T-helper 2 cell treated with Interferon-gamma antibody and Interleukin-4, amounts not matched to agents 100 ng/mL and 5 ng/mL, for 36 hours (primary cell): ENCODE measurements at places on chromosomes 5 and 9. TPM values are rescaled to one million over a fixed set of nuclear protein-coding genes. Genes with fewer than 3 reads are reported as not detected.

The P4HA2 gene
- 14.6 and 16.8 TPM in 2 replicates for total RNA-seq

The FAM13B gene
- 37.5 and 38.5 TPM in 2 replicates for total RNA-seq

The EGFLAM gene
- total RNA-seq = not detected in 2 replicates

The NACC2 gene
- 3.2 and 3.7 TPM in 2 replicates for total RNA-seq

The MYORG gene
- 1.0 and 1.2 TPM in 2 replicates for total RNA-seq

The SAXO1 gene
- total RNA-seq = not detected in 2 replicates

The LCN15 gene
- not detected in 2 replicates for total RNA-seq

The AGXT2 gene
- total RNA-seq = not detected in 2 replicates

The SETX gene
- total RNA-seq = 63.9 and 64.4 TPM in 2 replicates

The GPX3 gene
- total RNA-seq = not detected in 2 replicates

The HTR1A gene
- not detected in 2 replicates for total RNA-seq

The PCDHA8 gene
- total RNA-seq = not detected in 2 replicates

The NIM1K gene
- 0.34 and 0.77 TPM in 2 replicates for total RNA-seq

The LHX2 gene
- not detected in 2 replicates for total RNA-seq

The BSPRY gene
- total RNA-seq = 7.4 and 7.6 TPM in 2 replicates

The CEL gene
- 2.5 TPM in 2 replicates for total RNA-seq

The KLHL3 gene
- total RNA-seq = 5.4 and 6.2 TPM in 2 replicates
